ENCODE measurements at places on chromosomes 5 and 9. TPM values are rescaled to one million over a fixed set of nuclear protein-coding genes. Genes with fewer than 3 reads are reported as not detected.

Gene NIPAL4
- not detected for total RNA-seq

Gene FGF18
- total RNA-seq: 0.25 TPM

Gene IFNA2
- total RNA-seq: not detected

Gene C7
- total RNA-seq: not detected

Gene CMYA5
- 0.28 TPM for total RNA-seq

Gene GALNT12
- total RNA-seq: 12.6 TPM

Data from activated naive CD8-positive, alpha-beta T cell treated with anti-CD3 and anti-CD28 coated beads, Interleukin-2, amount 10 ng/mL, durations not matched to agents 7 days and 5 days (primary cell).